ENCODE measurements at places on chromosomes 2 and 18. TPM values are rescaled to one million over a fixed set of nuclear protein-coding genes. Genes with fewer than 3 reads are reported as not detected.

ERICH2 gene
- not detected for total RNA-seq

DNA sequence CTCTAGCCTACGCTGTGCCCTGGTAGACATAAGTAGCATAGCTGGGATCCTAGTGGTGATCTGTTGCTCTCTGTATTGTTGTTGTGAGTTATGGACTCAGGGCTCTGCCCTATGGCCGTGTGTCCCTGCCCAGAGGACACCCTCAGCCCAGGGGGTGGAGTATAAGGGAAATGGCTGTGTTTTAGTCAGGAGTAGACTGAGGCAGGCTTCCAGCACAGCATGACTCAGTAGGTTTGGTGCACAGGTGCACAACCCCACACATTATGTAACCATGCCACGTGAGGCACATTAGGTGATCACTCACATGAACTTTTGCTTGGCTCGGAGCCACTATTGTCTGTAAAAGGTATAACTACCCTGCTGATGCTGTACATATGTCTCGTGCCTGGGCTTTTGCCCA is 59.9 kb upstream of the PEX13 start:
- no peak for DNase-seq

GRCh38 chr2:239225871-239226561 is 174.8 kb downstream of the HDAC4 start:
- DNase-seq = no peak

DNA sequence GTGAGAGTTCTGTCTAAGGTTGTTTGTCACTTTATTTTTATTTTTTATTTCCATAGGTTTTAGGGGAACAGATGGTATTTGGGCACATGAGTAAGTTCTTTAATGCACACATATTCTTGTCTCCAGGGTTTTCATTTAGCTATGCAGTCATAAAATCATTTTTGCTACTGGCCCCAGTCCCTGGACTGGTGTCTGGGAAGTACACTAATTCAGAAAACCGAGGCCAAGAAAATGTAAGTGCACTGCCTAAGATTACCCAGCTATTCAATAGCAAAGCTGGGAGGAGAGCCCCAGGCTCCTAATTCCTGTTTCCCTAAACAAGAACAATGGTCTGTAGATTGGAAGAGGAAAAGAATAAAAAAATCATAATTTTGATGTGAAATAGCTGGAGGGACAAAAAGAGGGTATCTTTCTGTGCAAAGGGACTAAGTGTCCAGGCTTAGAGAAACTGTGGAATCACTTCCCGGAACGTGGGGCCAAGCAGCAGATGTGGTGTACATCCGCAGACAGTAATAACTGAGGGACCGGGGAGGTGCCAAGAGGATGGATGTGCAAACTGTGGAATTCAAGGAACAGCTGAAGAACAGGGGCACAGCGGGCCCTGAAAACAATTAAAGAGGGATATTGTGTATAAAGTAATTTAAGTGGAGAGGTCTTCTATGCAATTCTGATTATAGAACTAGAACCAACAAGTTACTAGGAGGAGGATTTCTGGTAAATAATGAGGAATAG is 236.3 kb downstream of the ACKR3 start:
- DNase-seq = no peak

- no peak for DNase-seq
Measured at GRCh38 chr2:152431370-152432098, 96.6 kb downstream of the FMNL2 start.
